Right hindlimb (tissue), 1 donor: ENCODE measurements at places on chromosomes 12 and 14.

- no peak for DNase-seq
Observed at GRCh38 chr14:49868720-49869114, 16.1 kb upstream of the NEMF start.

DNA sequence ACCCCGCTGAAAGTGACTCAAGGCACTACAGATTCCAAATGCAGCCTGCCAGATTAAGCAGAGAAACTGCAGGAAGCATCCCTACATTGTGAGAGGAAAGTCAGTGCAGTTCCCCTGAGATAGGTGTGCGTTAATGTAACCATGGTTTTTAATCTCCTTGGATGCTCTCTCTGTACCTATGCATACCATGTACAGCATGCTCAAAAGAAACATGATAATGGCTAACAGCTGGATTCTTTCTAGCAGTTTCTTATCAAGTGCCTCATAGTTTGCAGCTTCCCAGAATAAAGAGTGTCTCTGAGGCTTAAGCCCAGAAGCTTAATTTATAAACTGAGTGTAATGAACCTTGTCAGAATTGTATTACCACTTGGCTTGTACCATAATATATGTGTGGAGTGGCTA is 17.1 kb upstream of the MDM1 start:
- DNase-seq: no peak

GRCh38 chr14:85276979-85277228 is 253.0 kb upstream of the FLRT2 start:
- DNase-seq: no peak

- DNase-seq: no peak
Observed at GRCh38 chr14:71751264-71751663, 181.0 kb upstream of the RGS6 start.

DNA sequence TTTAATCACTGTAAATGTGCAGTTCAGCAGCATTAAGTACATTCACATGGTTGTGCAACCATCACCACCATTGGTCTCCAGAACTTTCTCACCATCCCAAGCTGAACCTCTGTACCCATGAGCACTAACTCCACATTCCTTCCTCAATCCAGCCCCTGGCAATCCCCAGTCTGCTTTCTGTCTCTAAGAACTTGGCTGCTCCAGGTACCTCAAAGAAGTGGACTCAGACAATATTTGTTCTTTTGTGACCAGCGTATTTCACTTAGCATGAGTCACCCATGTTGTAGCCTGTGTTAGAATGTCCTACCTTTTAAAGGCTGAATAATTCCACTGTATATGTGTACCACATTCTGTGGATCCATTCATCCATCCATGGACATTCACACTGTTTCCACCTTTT is 64.6 kb downstream of the SLC24A4 start:
- DNase-seq: no peak

DNA sequence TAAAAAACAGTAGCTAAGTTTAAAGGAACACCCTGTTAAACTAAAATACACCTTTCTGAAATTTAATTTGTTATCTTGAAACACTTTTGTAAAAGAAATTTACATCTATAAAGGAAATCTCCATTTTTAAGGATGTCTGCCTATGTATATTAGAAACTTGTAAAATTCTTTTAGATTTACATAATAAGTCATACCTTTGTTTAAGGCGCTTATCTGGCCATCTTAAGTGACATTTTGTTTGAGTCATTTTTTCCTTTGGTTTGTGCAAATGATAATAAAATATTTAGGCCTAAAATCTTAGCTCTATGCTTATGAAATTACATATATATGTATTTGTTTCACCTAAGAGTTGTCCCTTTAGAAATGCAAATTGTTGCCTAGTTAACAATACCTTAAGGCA is 1193.4 kb downstream of the FSCB start:
- no peak for DNase-seq

DNA sequence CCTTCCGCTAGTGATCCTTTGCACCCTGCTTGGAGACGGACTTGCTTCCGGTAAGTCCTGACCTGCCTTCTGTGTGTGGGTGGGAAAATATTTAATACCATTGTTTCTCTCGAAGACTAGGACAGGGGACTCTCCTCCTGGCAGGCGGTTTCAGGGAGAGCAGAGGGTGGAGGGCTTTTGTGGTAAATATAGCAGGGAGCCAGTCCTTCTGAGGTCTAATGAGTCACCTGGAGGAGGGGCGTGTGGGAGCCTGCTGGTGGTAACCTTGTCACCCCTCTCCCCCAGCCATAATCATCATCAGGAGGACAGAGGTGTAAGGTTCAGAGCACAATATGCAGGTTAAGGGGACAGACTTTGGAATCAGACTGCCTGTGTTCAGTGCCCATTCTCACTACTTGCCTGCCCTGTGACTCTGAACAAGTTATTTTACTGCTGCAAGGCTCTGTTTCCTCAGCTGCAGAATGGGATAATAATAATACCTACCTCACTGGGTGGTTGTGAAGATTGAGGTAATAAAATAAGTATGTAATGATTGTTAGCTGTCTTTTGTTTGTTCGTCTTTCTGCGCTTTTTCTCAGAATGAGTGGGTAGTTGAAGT is 47.4 kb downstream of the SUSD6 start:
- no peak for DNase-seq

DNA sequence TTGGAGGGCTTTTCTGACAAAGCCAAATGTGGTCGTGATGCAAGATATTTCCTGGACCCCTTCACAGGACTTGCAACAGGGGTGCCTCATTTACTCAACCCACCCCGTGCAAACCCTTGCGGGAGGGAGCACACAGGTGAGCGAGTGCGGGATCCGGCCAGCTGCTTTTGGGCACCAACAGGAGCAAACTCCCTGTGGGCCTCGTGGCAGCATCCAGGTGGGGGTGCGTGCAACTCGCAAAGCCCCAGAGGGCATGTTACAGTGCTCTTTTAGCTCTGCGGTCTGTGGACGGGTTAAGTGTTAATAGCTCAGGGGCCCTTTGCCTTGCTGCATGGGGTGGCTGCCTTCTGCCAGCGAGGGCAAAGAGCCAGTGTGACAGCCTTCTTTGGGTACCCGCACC is 707.6 kb upstream of the MDGA2 start:
- no peak for DNase-seq

DNA sequence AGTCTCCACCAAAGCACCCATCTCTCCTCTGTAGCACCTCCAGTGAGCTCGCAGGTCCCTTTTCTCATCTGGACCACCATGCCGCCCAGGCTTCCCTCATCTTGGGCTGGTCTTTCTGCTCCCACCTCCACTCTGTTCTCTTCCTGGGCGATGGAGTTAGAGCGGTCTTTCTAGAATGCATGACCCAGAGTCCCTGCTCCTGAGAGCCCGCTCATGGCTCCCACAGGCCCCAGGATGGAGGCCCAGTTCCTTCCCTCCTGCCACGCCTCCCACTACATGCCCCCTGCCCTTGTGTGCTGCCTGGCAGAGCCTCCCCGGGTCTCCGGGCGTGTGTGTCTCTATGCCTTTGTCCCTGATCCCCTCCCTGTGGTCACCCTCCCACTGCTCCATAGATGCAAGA is 100.7 kb upstream of the RTL1 start:
- peak; percentile 14 for DNase-seq

GRCh38 chr12:93571925-93572711 is at the start of gene SOCS2:
TSS of gene SOCS2 (plus strand) at chr12:93572675. CDS start at chr12:93572898, 223 bp downstream.
- peak; percentile 32 for DNase-seq

- no peak for DNase-seq
Observed at GRCh38 chr12:107594995-107595394, 90.6 kb upstream of the PWP1 start.

DNA sequence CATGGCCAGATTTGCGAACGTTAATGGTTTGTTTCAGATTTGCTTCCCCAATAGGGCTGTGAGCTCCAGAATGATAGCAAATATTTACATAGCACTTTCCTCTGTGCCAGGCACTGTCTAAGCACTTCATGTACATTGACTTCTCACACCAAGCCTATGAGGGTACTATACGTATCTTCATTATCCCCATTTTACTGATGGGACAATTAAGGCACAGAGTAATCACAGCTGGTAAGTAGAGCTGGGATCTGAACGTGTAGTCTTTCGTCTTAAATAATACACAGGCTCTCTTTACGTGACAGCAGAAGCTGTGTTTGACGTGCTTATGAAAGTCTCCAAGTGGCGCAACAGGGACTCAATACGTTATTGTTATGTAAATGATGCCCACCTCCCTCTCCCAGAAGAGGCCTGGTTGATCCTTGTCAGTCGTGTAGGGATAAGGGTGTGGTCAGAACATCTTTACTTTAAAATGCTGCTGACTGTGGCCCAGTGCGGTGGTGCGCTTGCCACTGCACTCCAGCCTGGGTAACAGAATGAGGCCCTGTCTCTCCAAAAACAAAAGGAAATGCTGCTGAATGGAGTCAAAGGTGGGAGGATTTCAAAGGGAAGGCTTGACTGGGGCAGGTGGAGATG is 66.3 kb upstream of the TCL1B start:
- no peak for DNase-seq

DNA sequence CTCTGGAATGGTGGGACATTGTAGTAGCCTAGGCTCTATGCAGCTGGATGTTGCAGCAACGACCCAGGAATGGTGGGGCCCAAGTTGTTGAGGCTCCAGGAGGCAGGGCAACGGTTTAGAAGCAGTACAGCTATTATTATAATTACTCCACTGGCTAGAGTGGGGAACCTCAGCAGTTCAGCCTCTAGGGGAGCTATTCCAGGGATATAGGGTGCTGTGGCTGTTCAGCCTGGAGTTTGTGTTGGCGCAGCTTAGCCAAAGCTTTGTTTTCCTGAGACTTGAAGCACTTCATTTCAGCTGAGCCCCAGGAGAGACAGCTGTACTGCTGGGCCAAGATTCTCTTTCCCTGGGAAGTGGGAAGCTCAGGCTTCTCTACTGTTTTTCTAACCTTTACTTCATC is 1023.0 kb upstream of the ATXN7L3B start:
- no peak for DNase-seq

DNA sequence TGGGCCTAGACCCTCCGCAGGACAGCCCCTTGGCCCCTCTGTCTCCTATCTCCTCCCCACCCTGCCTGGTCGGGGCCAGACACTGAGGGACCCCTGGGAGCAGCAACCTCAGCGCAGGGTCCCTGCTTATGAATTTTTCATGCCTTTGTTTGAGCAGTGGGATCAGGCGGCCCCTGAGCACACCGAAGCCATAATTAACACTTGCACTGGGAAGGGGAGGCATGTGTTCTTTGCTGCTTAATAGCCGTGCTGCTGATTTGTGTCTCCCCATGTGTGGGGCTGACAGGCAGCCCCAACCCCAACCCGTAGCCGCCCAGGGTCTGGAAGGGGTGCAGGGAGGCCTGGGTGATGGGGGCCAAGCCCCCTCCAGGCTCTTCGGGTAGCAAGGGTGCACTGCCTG is 52.7 kb downstream of the FBRSL1 start:
- DNase-seq: no peak

GRCh38 chr14:102805371-102805891 is 28.2 kb downstream of the TRAF3 start:
- no peak for DNase-seq

- DNase-seq: no peak
Observed at GRCh38 chr14:75123991-75124390, 2.9 kb downstream of the NEK9 start.

DNA sequence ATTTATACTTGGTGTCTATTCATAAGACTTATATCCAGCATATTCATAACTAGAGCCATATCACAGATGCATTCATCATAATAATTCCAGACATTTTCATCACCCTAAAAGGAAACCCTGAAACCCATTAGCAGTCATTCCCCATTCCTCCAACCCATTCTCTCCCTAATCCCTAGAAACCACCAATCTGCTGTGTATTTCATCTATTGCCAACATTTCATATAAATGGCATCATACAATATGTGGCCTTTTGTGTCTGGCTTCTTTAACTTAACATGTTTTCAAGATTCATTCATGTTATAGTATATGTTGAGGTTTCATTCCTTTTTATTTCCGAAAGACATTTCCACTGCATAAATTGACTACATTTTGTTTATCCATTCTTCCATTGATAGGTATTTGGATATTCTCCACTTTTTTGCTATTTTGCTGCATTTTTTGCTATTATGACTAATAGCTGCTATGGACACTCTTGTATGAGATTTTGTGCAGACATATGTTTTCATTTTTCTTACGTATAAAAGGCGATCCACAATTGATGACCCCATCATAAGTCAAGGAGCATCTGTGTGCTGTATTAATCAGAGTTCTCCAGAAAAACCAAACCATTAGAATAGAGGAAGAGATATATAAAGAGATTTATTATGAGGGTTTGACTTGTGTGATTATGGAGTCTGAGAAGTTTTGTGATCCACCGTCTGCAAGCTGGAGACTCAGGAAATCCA is 5.1 kb upstream of the OAS2 start:
- DNase-seq: no peak

GRCh38 chr12:86663716-86664115 is 407.5 kb upstream of the MGAT4C start:
- DNase-seq: no peak

DNA sequence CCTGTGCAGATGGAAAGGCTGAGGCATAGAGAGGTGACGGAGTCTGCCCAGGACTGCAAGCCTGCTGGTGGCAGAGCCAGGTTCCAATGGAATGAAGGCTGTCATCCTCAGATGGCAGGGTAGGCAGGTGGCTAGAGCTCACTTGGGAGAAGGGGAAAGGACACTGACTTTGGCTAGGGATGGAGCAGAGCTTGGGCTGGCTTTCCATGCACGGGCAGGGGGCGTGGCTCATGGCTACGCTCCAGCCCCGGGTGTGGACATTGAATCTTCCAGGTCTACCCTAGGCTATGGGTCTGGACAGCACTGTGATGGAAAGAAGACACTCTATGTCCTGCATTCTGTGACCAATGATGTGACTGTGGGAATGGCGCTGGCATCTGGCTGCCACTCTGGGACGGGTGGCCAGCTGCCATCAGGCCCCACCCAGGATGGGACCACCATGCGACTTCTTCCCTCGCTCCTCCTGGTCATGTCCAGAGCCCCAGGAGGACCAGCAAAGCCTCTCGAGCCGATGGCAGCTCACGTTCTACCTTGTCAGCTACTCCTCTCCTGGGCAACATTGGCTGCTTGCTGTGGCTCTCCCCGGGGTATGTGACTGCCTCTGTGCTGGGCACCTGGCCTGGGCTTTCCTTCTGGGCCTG is 398.7 kb downstream of the TMEM121 start:
- no peak for DNase-seq
